ENCODE measurements at places on chromosomes 3 and 15.
A peak's percentile ranks its signal among the peaks of the same experiment; 100 is the strongest.

- DNase-seq: no peak
These were observed 17.8 kb upstream of the MAP4 start for GRCh38 chr3:48034000-48034516.

GRCh38 chr3:133077688-133078087 is 39.5 kb downstream of the TMEM108 start:
- no peak for DNase-seq

DNA sequence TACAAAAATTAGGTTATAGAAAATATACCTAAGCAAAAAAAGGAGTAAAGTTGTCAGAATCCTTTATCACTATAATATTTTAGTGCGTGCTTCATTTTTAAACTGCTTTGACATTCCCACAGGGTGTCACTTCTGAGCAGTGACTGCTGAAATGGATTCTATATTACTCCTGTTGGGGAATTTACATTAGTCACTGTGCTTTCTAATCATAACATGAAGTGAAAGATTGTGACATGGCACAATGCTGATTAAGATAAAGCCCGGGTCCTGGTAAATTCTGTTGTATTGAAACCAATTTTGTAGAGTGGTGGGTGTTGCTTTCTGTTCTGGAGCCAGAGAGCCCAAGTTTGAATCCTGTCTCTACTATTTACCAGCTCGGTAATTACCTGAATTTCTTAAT is 36.4 kb upstream of the EHHADH start:
- DNase-seq: no peak

DNA sequence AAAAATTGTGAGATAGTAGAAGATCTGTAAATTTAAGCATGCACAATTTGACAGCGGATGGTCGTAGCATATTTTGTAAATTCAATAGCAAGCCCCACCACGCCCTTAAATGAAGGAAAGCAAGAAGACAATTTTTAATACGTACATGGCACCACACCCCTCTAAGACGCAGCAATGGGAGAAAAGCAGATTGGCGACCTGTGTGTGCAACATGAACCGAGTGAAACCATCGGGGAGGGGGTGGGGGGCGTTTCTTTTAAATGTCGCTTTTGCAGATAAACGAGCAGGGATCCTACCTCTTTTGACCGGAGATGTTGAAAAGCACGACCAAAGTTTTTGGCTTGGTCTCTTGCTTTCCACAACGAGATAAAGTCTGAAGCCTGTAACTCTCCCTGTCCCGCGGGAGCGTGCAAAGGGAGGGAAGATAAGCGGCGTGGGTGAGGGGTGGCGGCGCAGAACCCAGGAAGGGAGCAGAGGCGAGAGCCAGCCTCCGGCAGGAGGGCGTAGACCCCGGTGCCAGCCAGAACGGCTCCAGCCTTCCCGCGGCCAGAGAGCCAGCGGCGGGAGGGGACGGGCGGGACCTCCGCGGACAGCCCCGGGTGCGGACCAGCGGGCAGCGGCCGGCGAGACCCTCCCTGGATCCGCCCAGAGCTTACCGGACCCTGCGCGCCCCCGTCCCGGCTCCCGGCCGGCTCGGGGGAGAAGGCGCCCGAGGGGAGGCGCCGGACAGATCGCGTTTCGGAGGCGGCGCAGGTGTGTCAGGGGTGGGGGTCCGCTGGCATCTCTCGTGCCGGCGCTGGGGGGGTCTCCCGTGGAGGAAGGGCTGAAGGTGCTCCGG is at the start of gene CHL1:
TSS of gene CHL1 (plus strand) at position 453 of the 838 bp plus-strand sequence. CDS start 123,014 bp downstream, outside the sequence.
- DNase-seq: no peak

DNA sequence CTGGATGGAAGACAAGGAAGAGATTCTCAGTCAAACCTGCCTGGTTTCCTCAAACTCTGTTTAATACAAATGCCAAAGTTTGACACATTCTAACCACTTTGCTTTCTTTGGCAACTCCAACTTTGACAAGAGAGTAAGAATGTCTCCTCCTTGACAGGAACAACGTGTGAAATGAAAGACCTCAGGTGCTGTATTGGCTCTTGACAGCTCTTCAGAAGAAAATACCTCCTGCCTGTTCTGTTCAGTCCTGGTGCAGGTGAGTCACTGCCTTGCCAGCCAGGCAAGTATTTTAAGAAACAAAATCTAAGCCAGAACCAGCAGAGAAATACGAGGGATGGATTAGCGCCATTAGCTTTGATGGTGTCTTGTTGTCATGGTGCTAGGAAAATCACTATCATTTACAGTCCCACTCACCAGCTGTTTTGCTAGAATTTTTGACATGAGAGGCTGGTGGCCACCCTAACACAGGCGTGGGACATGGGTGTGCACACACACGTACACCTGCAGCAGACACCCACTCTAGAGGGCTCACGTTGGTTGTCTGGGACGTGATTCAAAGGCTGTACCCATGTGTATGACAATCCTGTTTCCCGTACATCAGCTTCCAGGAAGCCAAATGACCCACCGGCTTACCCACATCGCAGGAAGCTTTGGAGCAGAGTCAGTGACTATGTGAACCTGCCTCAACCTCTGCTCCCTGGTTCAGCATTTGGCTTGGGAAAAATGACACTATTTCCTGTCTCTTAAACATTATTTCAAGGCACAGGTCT is 60.4 kb downstream of the CCNL1 start:
- no peak for DNase-seq

DNA sequence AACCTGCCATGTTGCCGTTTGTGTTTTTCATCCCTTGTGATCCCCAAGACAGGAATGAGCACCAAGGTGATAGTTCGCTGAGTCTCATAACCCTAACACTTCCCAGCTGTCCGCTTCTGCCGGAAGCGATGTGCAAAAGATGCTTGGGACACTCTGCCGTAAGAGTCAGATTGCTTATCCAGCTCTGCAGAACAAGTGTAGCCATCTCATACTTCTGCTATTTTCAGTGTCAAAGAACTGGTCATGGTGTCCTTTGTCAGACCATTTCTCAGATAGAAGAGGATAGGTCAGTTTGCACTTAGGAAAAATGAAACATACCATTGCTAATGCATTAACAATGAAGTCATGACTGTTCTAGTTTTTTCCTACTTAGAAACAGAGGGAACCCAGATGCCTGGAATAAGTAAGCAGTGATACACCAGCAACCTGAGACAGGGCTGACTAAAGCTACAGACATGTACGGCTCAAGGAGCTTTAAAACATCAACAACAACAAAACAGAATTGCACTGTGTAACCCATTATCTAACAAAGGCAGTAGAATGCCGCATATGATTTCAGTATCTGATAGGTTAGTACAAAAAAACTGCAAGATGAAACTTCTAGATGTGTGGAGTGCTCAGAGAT is 134.0 kb upstream of the IL12A start:
- no peak for DNase-seq

DNA sequence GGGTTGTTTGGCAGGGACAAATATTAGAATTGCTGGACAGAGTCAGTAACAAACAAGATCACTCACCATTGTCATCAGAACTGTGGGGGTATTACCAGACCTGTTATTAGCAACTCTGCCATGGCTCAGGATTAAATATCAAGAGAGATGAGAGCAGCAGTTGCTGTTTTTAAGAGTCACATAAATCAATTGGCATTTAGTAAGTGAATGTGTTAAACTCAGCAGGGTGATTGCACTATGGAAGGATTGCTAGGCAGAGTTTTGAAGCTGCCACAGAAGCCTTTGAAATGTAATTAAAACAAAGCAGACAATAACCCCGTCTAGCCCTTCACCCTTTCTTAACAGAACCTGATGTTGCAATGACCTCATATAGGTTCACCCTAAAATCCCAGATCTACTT is 238.8 kb downstream of the GAP43 start:
- no peak for DNase-seq

GRCh38 chr3:13419505-13420044 is 547 bp downstream of the NUP210 start:
- peak; percentile 65 for DNase-seq

DNA sequence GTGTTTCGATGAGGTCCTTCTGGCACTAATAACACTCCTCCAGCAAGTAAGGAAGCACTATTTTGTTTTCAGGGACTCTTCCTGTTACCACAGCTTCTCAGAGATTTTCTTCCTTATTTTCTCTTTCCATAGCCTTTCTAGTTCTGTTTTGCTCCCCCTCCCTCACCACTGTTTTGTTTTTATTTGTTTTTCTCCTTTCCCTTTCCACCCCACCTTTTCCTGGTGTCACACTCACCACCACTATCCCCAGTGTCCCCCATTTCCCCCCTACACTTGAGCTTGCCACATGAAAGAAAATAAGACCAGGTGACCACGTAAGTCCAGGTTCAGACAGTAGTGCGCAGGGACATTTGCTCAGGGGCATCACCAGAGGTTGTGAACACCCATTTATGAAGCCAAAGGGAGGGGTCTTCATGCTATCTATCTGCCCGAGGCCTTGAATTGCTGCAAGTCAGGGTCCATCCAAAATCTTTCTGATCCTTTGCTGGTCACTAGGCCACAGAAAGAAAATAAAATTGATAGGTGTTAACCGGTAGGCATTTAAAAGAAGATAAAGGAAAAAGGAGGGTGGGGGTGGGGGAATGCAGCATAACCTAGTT is 1.4 kb upstream of the RFTN1 start:
- no peak for DNase-seq

- no peak for DNase-seq
These were observed 41.8 kb upstream of the TPM1 start for GRCh38 chr15:63000706-63001105.

DNA sequence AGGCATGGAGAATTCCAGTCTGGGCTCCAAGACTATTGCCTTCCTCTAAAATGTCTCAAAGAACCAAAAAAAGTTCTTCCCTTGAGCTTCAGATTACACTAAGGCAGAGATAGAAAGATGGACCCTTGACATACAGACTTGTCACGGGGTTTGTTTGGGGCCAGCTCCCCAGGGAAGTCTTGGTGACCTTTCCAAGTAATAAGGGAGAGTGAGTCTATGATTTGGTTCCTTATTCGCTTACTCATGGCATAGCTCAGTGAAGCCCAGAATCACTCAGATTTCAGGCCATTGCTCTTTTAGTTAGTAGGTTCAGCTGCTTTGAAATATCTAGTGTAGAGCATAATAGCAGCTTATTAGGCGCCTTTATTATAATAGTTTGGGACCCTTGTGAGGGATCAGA is 90.3 kb downstream of the PLCL2 start:
- no peak for DNase-seq

Data from activated CD8-positive, alpha-beta memory T cell treated with anti-CD3 and anti-CD28 coated beads, Interleukin-2, amount 50 U/mL, for 4 hours (primary cell).